CD4-positive, alpha-beta T cell treated with Interleukin-4 for 1 hour (primary cell): ENCODE measurements at places on chromosomes 5 and 9.

GRCh38 chr9:130526854-130527650 is 52.3 kb upstream of the FUBP3 start:
- DNase-seq = no peak

GRCh38 chr9:33170464-33171415 is 3.6 kb upstream of the B4GALT1 start:
- DNase-seq = peak; percentile 61

DNA sequence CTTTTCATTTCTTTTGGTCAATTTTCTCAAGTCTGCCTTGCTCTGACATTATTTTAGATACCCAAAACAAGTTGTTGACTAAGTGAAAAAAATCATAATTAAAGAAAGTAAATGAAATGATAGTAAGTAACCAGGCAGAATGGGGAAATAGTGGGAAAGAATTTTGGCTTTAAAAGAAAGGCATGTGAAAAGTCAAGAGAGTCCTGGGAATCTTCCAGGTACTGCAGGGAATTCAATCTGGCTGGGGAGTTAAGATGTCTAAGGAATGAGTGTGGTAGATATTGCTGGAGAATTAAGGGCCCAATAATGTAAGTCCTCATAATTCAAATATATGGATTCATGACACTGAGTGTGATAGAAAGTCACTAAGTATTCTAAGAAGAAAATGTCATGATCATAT is 123.1 kb upstream of the PAPPA start:
- no peak for DNase-seq

GRCh38 chr5:42500003-42500599 is 76.9 kb downstream of the GHR start:
- no peak for DNase-seq

DNA sequence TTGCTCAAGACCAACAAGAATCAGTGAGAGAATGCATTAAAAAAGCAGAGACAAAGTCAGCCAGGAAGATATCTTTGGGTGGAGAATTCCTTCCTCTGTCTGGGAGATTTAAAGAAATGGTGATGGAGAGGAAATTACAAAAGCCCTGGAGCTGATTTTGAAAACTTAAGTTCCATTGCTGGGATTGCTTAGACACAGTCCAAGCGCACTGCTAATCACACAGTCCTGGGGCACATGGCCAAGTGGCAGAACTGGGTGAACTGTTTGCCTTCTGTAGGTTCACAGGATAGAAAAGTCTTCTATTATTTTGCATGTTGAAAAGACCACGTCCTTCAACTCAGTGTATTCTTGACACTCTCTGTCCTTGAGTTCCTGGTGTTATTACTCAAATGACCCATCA is 284.9 kb upstream of the FBXL7 start:
- DNase-seq = no peak

DNA sequence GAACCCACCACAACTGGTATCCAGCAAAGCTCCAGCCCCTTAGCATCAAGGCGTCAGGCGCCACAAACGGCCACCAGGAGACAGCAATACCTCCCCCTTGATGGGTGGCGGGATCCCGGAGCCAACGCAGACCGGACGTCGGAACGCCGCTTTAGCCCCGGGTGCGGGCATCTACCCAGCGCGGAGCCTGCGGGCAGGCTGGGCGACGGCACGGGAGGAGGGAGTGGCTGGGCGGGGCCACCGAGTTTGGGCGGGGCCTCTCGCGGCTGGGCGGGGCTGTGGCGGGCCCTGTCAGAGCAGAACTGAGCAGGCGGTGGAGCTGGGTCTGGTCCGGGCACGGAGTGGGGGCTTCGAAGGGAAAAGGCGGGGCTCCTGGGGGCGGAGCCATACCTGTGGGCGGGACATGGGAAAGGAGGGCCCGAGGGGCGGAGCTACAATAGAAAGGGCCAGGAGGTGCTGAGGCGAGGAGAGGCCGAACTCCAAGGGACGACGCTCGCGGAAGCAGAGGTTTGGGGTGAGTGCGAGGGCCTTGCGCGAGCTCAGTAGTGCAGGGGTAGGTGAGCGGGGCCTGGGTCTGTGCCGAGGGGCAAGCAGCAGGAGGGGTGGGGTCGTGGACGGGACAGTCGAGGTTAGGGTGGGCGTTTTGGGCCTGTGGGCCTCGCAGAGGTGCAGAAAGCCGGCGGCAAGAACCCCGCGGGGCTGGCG is 40.2 kb upstream of the GARNL3 start:
- DNase-seq = peak; percentile 93

DNA sequence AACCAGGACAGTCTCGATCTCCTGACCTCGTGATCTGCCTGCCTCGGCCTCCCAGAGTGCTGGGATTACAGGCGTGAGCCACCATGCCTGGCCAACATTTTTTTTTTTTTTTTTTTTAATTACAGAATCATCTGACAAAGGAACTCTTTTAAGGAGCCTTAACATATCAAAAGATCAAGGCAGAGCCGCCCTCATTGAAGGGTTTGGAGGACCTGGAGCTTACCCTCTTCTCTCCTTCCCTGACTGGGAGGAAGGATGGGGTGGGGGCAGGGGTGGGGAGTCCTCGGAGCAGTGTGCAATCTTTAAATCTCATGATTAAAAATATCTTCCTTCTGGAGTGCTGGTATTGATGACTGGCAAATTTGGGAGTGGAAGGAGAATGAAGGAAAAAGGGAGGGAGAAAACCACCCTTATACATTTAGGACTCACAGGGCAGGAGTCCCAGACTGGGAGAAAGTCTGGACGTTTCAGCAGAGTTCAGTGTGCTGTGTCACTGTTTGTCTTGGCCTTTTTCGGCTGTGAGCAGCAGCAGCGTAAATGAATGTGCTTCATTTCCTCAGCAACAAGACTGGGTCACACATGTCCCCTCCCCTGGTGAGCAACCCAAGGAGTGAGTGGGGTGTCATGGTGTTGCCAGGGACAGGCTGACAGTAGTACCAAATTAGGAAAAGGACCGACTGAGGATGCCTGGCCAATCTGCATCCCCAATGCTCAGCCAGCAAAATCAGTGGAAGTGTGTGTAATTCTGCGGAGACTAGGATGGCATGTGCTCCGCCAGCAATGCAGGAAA is 115.3 kb upstream of the BNC2 start:
- no peak for DNase-seq

- DNase-seq = no peak
Observed at GRCh38 chr5:124948062-124948753, 201.8 kb upstream of the ZNF608 start.

DNA sequence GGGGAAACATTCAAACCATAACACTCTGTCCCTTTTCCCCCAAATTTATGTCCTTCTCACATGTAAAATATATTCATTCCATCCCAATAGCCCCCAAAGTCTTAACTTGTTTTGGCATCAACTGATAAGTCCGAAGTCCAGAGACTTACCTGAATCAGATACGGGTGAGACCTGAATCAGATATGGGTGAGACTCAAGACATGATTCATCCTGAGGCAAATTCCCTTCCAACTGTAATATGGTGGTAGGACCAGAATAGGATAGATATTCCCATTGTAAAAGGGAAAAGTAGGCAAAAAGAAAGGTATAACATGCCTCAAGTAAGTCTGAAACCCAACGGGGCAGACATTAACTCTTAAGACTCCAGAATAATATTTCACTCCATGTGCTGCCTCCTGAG is 115.6 kb upstream of the CKMT2 start:
- DNase-seq = no peak

DNA sequence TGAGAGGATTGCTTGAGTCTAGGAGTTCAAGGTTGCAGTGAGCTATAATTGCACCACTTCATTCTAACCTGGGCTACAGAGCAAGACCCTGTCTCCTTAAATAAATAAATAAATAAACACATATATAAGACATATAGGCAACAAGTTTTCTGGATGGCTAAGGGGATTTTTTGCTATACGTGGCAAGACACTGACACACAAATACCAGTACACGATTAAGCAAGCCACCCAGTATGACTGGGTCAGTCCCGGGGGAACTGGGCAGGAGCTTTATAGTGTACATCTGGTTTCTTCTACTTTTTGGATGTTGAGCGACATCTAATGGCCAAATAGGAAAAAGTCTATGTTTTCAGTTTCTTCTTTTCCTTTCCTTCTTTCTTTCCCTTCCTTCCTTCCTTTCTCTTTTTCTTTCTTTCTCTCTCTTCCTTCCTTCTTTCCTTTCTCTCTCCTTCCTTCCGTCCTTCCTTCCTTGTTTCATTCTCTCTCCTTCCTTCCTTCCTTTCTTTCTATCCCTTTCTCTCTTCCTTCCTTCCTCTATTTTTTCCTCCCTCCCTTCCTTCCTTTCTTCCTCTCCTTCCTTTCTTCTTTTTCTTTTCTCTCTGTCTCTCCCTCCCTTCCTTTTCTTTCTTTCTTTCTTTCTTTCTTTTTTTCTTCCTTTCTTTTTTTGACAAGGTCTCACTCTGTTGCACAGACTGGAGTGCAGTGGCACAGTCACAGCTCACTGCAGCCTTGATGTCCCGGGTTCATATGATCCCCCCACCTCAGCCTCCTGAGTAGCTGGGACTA is 47.0 kb upstream of the PLIN2 start:
- DNase-seq = peak; percentile 76

- peak; percentile 37 for DNase-seq
Observed at GRCh38 chr9:99058964-99059921, 45.7 kb upstream of the TGFBR1 start.

- no peak for DNase-seq
Observed at GRCh38 chr9:75953218-75953617, 62.7 kb downstream of the PCSK5 start.

DNA sequence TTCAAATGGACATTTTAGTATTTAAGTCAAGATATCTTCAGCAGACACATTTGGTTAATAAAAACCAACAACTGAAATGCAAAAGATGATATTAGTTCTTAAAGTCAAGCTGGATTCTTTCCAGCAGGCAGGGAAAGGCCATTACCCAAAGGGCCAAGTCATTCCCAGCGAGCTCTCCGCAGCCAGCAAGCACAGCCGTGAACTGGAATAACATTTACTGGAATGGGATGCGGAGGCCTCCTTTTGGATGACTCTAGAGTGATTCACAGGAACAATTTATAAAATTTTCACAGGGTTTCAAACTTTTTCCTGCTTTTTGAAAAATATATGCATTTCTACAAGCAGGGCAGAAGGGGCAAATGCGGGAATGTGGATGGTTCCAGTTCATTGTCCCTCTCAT is 76.6 kb upstream of the DAB2 start:
- DNase-seq = no peak

DNA sequence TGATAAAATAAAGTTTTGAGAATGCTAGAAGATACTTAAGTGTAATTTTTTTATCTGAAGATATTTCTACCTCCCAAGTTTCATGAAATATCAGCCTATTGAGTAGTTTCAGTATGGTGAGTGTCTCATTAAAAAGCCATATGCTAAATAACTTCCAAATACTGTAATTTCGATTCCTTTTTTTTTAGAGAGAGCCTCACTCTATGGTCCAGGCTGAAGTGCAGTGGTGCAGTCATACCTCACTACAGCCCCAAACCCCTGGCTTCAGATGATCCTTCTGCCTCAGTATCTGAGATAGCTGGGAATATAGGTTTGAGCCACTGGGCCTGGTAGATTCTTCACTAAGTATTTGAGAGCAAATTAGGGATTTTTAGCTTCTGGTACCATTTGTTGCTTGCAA is 24.5 kb downstream of the CDC42SE2 start:
- no peak for DNase-seq

- DNase-seq = no peak
Observed at GRCh38 chr5:122142480-122143164, 13.3 kb downstream of the ZNF474 start.

GRCh38 chr9:81032030-81032572 is 657.2 kb downstream of the TLE1 start:
- DNase-seq = no peak

DNA sequence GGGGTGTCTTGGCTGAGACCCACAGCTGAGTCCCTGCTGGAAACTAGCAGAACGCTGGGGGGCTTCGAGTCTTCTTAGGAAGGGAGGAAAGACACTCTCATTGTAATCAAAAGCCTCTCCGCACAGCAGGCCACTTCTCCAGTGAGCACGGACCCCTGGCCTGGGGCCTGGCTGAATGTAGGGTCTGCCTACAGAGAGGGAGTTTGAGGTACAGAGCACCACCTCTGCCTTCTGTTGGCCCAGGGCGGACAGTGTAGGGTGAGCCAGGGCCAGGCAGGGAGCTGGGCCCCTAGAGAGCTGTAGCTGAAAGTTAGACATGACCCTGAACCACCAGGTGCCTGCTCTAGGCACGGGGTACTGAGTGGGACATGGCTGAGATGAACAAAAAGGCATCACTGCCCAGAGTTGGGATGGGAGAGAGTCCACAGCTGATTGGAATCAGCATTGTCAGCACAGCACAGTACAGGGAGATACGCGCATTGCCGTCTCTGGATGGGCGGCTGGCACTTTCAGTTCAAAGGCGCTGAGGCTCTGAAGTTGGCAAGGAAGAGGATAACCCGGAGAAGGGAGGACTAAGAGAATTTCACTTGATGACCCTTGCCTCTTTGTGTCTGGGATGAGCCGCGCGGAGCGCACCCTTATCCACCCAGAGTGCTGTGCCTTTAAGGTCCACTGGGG is 363 bp upstream of the SLC25A48 start:
- DNase-seq = no peak
